OCI-LY7 (cell line): ENCODE measurements at places on chromosomes 2 and 18. TPM values are rescaled to one million over a fixed set of nuclear protein-coding genes. Genes with fewer than 3 reads are reported as not detected.

GRCh38 chr2:238487652-238488346, 61.1 kb downstream of the ASB1 start:
- no peak for DNase-seq

DNA sequence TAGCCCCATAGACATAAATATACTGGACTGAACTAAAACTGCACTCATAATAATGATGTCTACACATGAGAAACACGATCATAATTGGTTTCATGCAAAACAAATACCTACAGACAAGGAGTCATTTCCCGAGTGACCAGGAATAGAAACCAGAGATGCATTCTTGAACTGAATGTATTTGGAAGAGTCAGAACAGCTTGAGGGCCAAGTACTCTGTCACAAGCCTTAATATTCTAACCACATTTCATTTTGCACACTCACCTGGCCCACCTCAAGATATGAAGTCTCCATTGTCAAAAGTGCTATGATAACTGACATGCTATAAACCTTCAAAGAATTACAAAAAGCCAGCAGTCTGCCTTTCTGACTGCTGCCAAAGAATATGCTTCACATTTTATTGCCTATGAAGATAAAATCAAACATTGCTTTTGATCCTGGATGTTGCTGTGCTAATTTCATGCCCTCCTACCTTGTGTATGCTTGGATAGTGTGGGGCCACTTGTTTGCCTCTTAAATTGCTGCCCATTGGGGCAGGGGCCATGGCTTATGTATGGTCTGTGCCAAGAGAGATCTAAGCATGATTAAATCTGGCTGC, 18.9 kb upstream of the ASAP2 start:
- no peak for DNase-seq

C18orf32 gene
- total RNA-seq = 11.1 and 13.5 TPM in 2 replicates

GRCh38 chr2:237535385-237536082, 30.8 kb upstream of the PRLH start:
- DNase-seq = no peak

DNA sequence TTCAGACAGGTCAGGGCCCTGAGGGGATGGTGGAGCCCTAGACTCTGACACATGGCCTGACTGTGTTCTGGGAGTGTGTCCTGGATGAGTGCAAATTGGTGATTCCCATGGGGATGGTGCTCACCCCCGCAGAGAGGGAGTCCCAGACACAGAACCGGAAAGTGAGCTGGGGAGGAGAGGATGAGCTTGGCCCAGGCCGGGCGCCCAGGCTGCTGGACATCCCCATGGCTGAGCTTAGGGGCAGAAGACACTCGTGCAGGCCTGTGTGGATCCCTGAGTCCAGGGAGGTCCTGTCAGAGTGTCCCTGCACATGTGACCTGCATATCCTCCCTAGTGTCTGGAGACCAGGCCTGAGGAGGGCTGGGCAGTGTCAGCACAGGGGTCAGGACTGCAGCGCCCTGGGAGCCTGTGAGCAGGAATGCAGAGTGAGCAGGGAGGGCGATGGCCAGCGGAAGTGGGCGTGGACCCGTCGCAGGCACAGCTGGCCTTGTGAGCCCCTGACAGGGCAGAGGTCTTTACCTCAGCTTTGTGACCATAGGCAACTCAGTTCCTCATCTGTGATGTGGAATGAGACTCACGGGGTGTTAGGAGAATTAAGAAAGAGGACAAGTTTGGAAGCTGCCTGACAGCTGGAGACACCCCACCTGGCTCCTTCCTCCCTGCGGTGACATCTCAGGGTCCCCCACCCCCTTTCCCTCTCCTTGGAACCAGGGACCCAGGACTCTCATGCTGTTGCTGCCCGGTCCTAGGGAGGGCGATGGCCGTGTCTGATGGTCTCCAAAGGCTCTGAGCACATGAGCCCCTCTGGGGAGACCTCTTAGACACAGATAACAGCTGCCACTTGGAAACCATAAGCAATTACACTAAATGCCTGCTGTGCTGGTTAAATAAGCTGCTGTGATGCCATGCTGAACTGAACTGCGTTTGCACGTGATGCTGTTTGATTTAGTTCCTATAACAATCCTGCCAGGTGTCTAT, 62.6 kb upstream of the HS6ST1 start:
- DNase-seq = no peak

- DNase-seq = no peak
These were observed 32.0 kb downstream of the SULT1C4 start for GRCh38 chr2:108409768-108410167.

IL1R1 gene
- not detected in 2 replicates for total RNA-seq

DNA sequence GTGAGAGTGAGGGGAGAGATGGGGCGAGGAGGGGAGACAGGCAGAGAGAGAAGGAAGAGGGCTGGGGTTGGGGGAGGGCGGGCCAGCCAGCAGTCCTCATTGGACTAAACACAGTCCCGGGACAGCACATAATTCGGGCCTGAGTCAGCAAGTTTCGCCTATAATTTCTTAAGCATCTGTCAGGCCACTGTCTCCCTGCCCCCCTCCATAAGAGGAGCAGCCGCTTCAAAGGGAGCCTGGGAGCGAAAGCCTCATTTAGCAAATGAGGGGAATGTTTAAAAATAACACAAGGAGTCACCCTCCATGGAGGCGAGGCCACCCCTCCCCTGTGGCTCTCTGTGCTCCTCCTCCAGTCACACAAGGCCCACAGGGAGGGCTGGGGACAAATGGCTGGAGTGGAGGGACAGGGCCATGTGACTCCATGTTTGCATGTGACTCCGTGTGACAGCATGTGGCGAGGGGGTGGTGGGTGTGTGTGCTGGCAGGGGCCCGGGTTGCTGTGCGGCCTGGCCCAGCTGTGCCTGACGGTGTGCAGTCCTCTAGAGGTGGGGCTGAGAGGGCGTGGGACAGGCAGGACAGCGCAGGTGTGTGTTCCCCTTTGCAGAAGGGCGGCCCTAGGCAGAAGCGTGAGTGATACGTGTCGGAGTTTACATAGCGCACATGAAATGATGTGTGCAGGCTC, 162.4 kb downstream of the CELF4 start:
- no peak for DNase-seq

GRCh38 chr2:42342061-42342794, 18.8 kb downstream of the COX7A2L start:
- DNase-seq = no peak

SLC9A2 gene
- not detected in 2 replicates for total RNA-seq

DNA sequence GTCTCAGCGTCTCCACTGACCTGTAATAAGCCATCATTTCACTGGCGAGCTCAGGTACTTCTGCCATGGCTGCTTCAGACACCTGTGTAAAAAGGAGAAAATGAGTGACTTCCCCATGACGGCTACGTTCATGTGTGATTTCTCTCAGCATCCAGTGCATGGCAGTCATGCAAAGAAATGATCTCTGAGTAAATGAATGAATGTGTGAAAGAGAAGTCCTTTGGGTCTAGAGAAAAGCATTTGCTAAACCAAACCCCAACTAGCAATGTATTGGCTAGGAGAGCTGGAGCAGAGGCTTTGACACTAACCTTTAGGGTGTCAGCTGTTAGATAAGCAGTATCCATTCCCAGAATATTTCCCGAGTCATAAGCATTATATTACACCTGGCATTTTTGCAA, 417 bp downstream of the IL1B start:
- no peak for DNase-seq

CD8B2 gene
- not detected in 2 replicates for total RNA-seq

OSR1 gene
- total RNA-seq = not detected in 2 replicates

DNA sequence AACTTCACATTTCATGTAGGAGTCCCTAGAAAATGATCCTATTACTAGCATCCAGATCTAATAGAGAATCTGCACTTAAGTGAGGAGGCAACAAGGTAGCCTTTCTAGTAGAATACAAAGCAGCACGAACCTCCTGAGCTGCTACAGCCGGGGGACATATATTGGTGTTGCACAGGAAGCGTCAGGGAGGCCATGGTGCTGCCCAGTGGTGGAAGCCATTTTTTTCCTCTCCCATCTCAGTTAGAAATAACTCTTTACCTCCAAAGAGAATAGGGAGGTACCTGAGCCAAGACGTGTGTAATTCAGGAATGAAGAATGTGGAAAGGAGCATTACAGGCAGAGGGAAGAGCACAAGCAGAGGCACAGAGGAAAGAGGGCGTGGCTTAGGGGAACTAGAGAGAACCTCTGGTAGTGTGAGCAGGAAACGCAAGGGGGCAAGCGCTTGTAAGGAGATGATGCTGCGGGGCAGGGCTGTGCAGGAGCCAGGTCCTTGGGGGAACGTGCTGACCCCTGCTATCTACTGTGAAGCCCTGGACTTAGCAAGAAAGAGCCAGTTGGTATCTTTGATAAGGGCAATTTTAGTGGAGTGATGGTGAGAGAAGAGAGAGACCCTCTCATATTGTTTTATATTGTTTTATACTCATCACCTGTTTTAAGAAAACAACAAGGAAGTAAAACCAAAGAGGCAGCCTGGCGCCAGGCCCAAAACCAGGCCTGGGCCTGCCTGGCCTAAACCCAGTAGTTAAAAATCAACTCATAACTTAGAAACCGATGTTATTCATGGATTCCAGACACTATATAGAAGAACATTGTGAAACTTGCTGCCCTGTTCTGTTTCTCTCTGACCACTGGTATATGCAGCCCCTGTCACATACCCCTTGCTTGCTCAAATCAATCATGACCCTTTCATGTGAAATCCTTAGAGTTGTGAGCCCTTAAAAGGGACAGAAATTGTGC, 50.0 kb upstream of the TTC39C start:
- DNase-seq = peak; percentile 34

DNA sequence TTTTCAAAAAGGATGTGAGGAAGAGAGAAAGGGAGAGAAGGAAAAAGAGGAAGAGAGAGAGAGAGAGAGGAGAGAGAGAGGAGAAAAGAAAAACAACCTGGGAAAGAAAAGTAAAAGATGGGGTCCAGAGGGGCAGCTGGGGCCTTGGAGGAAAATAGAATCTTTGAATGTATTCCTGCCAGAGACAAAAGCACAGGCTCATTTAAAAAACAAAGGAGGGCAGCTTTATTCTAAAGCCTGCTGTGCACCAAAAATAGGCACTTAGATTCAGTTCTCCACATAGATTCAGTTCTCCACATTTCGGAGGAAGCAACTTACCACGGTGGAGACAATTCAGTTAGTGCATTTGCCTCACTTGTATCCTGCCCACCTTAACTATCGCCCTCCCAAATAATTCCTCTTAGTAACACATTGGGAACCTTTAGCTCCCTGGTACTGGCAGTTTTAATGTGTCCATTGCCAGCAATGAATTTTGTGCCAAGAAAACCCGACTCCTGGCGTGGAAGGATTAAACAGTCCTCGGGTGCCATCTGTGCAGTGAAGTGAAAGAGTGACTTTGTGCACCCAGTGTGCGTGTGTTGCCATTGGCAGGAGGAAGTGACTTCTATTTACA, 71.3 kb downstream of the DPP4 start:
- no peak for DNase-seq

- DNase-seq = no peak
These were observed 25.5 kb upstream of the STAT4 start for GRCh38 chr2:191176305-191176704.

KLHL30 gene
- total RNA-seq = 1.7 and 1.9 TPM in 2 replicates

DNA sequence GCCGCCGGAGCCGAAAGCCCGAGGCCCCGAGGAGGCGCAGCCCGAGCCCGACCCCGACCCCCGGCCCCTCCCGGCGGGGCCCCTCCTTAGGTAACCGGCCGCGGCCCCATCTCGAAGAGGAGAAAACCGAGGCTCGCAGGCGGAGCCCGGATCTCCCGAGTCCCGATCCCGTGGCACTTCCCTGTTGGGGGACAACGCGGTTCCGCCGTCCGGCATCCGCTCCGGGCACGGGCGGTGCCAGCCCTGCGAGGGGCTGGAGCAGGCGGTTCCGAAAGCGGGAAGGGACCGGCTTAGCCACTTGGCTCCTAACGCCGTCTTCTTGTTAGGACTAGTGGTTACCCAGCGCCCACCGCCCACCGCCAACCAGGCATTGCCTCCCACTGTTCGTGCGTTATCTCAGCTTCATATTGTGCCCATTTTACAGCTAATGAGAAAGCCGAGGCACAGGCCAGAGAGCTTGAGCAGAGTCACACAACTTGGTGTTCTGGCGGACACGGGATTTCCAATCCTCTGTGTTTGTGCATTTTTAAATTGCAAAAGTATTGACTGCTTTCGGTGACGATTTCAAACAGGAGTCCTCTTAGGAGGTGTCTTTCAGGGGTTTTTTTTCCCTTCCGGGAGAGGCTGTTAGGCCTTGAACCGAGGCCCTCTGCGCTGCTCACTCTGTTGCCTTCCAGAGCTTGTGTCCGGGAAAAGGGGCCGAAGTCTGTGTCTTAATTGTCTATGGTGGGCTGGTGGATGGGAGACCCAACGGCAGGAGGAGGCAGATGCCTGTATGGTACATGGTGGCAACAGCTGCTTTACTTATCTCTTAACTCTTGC, 562 bp downstream of the CENPA start:
- DNase-seq = peak; percentile 53

DNA sequence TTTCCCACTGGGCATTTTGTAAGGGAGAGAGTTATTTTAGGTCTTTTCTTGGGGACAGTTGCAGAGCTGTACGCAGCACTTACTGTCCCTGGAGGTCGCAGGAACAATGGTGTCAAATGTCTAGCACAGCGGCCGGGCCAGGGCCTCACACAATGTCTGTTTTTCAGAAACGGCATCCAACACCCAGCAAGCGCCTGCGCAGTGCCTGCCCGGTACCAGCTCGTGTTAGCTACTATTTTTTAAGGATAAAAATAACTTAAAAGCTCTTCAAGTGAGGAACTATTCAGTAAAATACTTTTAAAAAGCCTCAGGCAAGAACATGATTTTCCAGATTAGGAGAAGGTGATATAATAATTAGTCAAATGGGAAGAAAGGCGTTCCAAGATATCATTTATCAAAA, 90.0 kb downstream of the MBP start:
- no peak for DNase-seq

TANC1 gene
- 0.04 TPM in 1 of 2 replicates, not detected in the other for total RNA-seq

ANKRD30B gene
- not detected in 2 replicates for total RNA-seq

DNER gene
- total RNA-seq = not detected in 2 replicates

DNA sequence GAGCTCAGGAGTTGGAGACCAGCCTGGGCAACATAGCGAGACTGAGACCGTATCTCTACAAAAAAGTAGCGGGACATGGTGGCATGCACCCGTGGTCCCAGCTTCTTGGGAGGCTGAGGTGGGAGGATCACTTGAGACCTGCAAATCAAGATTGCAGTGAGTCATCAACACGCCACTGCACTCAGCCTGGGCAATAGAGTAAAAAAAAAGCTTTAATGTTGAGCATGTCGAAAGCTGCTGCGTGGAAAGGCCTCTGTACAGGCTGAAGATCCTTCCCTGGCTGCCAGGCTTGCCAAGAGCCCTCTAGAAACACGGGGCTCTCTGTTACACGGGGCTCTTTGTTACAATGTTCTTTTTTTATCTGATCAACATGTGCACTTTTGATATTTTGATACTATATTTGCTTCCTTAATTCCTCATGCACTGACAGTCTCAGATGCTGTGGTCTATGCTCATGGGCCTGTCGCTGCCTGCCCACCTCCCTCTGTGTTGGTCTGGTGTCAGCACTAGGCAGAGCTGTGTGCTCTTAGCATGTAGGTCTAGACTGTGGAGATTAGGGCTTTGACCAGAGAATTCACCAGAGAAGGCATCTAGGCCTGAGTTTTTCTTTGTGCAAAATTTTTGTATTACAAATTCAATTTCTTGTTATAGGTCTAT, 18.7 kb downstream of the CLK1 start:
- no peak for DNase-seq

- DNase-seq = no peak
These were observed 24.5 kb downstream of the MC2R start for GRCh38 chr18:13890761-13891361.

EHBP1 gene
- total RNA-seq = 34.1 and 34.4 TPM in 2 replicates

- no peak for DNase-seq
These were observed 4.0 kb downstream of the BAZ2B start for GRCh38 chr2:159612255-159612901.
